CD4-positive, alpha-beta T cell treated with Interleukin-10 for 1 hour (primary cell): ENCODE measurements at places on chromosomes 12 and 14.
A peak's percentile ranks its signal among the peaks of the same experiment; 100 is the strongest.

DNA sequence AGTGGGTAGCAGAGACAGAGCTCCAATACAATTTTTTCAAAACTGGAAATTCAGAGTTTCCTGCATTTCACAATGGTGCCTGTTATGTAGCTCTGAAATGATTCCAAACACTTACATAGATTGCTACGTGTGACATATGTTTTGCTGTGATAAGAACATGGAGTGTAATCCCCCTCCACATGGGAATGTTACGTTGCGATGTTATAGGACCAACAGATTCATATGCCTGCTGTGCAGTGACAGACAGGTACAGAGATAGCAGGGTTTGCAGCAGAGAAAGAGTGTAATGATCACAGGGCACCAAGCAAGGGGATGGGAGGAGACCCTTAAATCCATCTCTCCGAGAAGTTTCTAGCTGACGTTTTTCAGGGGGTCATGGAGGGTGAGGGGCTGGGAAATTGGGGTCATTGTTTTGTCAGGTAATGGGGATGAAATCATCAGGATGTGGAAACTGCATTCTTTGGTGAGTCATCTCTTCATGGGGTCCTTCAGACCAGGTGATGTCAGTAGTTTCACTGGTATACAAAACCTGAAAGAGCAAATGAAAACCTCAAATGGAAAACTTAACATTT, 76.6 kb upstream of the OSBPL8 start:
- no peak for DNase-seq

GRCh38 chr12:3371018-3371417, 120.0 kb upstream of the PRMT8 start:
- no peak for DNase-seq

GRCh38 chr14:71371711-71372396, 464.6 kb downstream of the PCNX1 start:
- DNase-seq, result no peak

GRCh38 chr12:22657538-22657937, 32.6 kb downstream of the ETNK1 start:
- DNase-seq, result no peak

- DNase-seq, result no peak
Observed at GRCh38 chr14:80427101-80427500, 215.8 kb upstream of the DIO2 start.

- DNase-seq, result peak; percentile 65
Observed at GRCh38 chr14:68210729-68211299, 391.2 kb downstream of the RAD51B start.

DNA sequence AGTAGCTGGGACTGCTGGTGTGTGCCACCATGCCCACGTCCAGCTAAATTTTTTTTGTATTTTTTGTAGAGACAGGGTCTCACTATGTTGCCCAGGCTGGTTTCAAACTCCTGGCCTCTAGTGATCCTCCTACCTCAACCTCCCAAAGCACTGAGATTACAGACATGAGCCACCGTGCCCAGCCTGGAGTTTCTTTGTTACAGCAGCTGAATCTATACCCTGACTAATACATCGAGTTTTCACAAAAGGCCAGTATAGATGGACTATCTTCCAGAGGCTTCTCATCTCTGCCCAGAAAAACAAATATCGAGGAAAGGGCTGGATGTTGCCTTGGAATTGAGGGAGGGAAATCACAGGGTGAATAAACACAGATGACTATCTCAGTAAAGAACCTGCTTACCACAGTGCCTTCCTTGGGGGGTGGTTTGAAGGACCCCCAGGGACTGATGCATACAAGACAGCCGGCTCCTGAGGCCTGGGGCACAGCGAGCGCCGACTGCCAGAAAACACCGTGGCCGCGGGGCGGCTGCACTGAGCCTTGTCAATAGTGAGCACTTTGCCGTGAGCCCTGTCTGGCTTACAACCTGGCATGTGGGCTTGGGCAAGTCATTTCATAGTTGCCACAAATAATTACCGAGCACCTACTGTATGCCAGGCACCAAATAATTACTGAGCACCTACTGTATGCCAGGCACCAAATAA, 111.9 kb downstream of the SCARB1 start:
- DNase-seq, result no peak

DNA sequence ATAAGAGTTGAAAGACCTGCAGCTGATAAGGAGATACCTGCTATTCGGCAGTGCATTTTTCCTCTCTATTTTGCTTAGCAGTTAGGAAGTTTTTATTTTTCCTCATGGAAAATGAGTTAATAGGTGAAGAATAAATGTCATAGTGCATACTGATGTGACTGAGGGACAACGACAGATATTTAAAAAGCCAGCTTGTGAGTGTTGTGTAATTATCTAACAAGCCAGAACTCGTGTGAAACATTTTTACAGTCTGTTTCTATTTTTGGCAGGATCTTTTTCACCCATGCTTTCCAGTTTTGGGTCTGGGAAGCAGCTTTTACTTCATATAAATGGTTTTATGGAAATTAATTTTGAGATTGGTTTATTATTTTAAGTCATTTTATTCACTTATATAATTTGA, 2.9 kb downstream of the FBXO34 start:
- DNase-seq, result no peak

DNA sequence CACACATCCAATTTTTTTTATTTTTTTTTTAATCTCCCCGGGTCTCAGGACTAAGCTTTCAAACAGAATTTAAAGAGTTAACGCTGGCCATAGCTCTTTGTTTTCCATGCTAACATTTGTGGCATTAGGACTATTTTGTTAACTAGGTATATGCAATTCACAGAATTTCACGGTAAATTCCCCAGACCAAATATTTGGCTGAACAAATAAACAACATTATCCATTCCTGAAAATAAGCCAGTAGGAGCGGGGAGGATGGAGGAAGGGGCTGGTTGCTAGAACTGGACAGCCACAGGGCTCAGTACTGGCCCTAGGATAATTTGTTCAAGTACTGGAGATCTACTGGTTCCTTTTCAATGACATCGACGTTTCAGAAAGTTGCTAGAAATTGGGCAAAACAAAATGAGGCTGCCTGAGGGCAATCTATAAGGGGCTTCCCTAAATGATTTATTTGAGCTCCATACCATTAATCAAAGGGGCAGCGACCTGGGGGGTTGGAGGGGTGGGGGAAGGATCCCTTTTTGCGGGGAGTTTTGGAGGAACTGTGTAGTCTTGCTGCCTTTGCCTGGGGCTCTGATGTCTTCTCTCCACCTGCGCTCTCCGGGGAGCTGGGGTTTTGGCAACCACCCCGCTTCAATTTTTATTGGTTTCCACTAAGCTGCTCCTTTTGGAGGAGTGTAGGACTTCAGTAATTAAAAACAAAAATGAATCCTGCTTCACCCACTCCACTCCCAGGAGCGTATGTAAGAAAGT, 9.0 kb downstream of the BMP4 start:
- no peak for DNase-seq

DNA sequence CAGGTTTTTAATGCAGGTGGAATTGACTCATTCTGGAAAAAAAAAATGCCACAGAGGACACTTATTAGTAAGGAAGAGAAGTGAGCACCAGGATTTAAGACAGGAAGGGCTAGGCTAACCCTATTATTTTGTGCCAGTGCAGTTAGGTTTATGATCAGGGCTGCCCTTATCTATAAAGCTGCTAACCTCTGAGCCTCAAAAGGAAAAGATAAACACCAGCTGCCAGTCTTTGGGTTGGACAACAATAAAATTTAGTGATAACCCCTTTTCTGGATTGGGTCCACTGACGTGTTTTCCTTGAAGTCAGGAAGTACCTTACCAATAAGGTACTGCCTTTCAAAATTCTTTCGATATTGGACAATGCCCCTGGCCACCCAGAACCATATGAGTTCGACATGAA, 128.9 kb downstream of the NUBPL start:
- no peak for DNase-seq

DNA sequence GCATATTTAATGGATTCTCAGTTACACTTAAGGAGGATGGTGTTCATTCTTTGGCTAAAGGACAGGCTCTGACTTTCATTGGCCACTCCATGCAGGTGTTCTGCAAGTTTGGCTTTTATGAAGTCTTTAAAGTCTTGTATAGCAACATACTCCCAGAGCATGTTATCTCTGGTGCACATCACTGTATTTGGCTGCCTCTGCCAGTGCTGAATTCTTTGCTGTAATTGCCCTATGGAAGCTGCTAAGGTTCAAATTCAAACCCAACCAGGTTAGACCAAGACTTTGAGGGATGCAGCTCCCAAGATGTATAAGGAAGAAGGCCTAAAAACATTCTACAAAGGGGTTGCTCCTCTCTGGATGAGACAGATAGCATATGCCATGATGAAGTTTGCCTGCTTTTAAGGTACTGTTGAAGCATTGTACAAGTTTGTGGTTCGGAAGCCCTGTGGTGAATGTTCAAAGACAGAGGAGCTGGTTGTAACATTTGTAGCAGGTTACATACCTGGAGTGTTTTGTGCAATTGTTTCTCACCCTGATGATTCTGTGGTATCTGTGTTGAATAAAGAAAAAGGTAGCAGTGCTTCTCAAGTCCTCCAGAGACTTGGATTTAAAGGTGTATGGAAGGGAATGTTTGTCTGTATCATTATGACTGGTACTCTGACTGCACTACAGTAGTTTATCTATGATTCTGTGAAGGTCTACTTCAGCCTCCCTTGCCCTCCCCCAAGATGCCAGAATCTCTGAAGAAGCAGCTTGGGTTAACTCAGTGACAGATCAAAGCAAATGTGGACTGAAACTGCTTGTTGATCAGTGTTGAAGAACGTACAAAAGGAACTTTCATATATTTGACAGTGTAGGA, 19.4 kb downstream of the TMEM116 start:
- DNase-seq, result peak; percentile 47

- no peak for DNase-seq
Observed at GRCh38 chr12:50732591-50732990, 31.3 kb upstream of the ATF1 start.

- no peak for DNase-seq
Observed at GRCh38 chr14:73887694-73888459, 1.2 kb downstream of the ZNF410 start.
